ENCODE measurements at places on chromosomes 6 and 20.

- no peak for DNase-seq
Measured at GRCh38 chr20:1441133-1441532, 25.5 kb downstream of the NSFL1C start.

DNA sequence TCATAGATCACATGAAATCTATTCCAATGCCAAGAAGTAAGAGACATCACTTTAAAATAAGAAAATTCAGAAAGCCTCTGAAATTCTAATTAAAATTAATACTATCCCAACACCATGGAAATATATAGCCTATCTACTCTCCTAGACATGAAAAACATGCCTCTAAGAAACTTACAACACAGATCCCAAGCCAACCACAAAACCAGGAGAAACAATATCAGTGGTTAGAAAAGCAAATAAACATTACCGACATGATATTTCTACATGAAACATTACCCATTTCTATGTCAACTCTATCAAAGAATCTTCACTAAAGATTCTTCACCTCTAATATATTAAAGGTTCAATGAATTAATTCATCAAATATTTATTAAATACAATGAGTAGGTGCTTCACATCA lies 4.8 kb downstream of the EPB41L2 start:
- no peak for DNase-seq

DNA sequence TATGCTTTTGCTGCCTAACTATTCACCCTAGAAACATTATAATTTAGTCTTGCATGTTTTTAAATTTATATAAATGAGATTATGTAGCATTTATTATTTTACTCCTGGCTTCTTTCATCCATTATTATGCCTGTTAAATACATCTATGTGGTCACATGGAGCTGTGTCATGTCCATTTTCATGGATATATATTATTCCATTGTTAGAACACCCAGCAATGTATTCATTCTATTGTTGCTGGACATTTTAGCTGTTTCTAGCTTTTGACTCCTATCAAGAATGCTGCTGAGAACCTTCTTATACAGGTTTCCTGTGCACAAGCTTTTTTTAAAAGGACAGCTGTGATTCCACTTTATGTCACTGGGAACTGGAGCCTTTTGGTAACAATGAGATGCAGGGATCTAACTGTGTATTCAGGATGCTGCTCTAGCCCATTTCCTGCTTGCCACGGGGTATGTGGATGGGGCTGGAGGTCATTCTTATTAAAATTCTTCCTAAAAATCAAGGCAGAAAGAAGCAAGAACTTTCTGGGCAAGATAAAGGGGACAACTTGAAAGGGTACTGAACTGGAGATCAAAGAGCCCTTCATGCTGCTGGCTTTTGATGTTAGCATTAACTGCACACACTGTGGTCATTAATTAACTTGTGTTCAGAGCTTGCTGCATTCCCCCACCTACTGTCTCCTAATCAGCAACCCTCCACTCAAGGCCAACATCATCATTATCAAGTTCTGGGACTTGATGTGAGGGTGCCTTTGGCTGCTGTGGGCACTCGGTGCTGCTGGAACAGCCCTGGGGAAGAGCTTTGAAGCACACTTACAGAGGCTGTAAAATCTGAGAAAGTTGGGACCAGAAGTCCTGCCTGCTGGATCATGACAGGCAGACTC lies 96.6 kb upstream of the AKIRIN2 start:
- no peak for DNase-seq

DNA sequence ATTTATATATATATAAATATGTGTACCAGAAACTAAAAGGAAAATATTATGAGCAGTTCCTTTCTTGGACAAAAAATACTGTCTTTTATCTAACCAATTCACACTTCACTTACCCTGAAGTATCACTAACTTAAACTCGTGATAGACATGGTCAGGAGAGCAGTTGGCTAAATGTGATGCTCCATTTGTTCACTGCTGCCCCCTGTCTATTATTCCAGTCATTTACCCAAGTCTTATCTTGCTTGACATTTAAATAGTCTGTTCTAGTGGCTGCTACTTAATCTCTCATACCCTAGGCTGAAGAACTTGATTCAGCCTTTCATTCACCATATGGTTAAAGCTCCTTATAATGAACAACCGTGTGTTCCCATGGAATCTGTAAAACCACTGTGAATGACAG lies 789.6 kb upstream of the EYS start:
- DNase-seq = no peak

GRCh38 chr6:147179809-147180208 lies 24.4 kb upstream of the STXBP5 start:
- DNase-seq = no peak

DNA sequence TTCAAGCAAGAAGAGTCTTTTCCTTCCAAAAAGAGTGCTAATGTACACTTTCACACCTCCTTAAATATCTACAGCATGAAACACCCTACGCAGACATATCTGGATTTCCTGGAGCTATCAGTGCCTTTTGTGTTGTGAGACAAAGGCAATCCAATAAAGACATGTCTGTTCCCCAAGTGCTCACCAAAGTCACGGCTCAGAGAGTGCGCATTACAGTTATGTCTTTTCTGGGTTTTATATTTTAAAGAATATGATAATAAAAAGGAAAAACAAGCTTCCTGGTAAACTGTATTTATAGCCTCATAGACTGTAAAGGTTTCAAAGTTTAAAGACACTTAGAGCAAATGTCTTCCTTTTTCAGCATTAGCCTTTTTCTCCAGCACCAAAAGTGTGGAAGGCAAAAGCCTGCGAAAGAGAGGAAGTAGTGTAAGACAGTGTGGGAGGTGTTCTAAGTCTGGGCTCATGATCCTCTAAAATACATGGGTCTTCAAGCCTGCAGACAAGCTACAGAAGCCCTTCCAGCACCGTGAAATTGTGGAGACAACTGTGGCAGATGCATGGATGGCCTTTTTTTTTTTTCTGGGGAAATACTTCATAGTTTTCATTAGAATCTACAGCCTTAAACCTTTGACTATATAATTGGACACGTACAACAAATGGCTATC lies 135.0 kb upstream of the SLC35B3 start:
- DNase-seq = no peak

GRCh38 chr6:54706844-54707605 lies 139.5 kb upstream of the FAM83B start:
- DNase-seq = no peak

- no peak for DNase-seq
Measured at GRCh38 chr20:44126445-44126844, 60.5 kb downstream of the JPH2 start.

GRCh38 chr6:116557893-116558292 lies 4.3 kb downstream of the CALHM4 start:
- DNase-seq = no peak

DNA sequence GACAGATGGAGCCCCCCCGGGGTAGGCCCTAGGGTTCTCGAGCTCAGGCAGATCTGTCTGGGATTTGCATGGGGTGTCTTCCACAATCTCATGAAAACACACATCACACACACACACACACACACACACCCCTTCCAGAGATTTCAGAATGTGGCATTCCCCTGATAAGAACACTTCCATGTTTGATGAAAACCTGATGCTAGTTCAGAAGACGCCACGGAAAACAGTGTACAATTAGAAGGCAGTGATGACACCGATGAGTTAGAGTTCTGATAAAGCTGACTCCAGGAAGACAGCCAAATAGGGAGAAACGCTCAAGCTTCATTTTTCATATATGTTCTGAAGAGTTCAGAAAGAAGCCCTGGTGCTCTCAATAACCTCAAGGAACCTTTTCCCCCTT lies 438.7 kb upstream of the JARID2 start:
- no peak for DNase-seq

DNA sequence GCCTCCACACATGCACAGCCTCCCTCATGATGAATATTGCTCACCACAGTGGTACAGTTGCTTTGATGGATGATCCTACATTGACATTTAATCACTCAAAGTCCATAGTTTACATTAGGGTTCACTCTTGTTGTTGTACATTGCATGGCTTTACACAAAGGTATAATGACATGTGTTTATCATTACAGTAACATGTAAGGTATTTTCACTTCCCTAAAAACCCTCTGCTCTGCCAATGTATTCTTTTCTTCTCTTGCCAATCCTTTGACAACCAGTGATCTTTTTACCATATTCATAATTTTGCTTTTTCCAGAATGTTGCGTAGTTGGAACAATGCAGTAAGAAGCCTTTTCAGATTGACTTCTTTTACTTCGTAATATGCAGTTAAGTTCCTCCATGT lies 166.6 kb upstream of the KHDRBS2 start:
- DNase-seq = no peak

GRCh38 chr6:148413321-148414091 lies 70.9 kb downstream of the SASH1 start:
- DNase-seq = no peak

- DNase-seq = no peak
Measured at GRCh38 chr20:34491226-34491931, 24.8 kb upstream of the DYNLRB1 start.

GRCh38 chr6:80976336-80976735 lies 776.1 kb downstream of the TENT5A start:
- no peak for DNase-seq

GRCh38 chr6:43328528-43328927 lies 19.9 kb upstream of the CRIP3 start:
- no peak for DNase-seq

DNA sequence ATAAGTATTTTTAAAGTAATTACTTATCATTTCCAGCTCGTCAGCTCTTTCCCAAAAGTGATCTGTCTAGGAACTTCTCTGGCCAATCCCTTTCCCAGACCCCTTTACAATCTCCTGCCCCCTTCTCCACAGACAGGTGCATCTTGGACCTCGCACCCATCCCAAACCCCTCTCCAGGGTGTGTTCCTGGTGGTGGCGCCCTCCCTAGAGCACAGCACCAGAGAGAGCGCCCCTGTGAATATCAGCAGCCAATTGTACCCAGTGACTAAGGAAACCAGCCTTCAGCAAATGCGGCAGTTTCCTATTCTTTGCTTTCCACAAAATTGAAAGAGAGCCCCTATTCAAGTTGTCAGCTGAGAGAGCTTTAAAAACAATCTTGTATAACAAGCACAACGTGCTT lies 157.7 kb downstream of the RNASET2 start:
- DNase-seq = no peak

DNA sequence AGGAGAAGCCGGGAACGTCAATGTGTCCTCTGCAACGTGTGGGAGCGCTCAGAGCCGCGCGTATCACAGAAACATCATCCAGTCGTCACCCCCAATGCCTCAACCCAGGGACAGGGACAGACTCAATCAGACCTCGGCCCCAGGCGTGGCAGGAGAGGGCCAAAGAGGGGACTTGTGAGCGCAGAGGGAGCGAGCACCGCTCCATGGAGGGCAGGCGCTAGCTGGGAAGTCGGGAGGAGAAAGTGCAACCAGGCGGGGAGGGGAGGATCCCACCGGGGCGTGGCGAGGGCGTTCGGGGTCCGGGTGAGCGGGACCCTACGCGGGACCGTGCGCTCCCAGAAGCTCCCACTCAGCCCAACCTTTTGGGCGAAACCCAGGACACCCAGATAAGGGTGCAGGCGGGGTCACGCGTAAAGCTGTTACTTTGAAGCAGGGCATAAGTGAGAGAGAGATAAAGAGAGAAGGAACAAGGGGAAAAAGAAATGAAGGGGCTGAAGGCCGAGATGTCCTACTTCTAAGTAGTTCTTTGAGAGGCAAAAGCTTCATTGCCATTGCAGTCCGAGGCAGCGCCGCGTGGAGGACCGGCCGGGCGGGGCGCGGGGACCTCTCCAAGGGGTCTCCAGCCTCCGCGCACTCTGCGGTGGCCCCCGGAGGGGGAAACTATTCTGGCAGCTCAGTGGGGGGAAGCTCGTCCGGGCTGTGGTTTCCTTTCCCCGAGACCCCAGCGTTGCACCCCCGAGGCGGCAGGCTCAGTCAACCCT lies 862 bp upstream of the SOBP start:
- DNase-seq = no peak

DNA sequence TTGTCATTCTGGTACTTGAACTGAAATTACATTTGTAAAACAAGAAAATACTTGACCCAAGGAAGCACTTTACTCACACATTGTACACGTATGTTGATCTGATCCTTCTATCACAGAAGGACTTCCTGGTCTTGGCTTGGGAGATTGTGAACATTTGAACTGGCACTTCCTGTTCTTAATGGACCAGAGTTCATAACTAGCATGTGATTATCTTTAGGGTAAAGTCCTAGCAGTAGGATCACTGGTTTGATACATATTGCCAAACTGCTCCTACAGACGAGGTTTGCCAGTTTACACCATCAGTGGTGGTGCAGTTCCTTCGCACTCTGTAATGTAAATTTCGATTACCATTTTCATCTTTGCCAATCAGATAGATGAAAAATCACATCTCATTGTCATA lies 12.7 kb downstream of the HECA start:
- no peak for DNase-seq

GRCh38 chr20:58209652-58210397 lies 18.6 kb downstream of the ANKRD60 start:
- DNase-seq = peak; percentile 85

DNA sequence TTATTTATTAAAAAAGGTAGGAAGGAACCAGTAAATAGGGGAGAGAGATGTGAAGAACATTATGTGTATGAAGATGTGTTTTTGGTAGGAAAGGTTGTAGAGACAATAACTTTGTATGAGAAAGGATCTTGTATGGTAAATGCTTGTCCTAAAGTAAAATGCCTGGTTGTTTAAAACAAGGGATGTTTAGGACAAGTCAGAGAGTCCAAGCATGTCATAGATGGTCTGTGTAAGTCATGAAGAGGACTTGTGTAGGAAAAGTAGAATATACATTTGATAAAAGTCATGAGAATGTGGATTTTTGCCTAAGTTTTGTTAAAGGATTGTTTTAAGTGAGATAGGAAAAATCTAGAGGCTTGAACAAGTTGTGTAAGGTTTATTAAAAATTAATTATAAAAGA lies 325.1 kb downstream of the CDH26 start:
- DNase-seq = no peak

- no peak for DNase-seq
Measured at GRCh38 chr6:30129265-30130178, 6.4 kb upstream of the TRIM40 start.

DNA sequence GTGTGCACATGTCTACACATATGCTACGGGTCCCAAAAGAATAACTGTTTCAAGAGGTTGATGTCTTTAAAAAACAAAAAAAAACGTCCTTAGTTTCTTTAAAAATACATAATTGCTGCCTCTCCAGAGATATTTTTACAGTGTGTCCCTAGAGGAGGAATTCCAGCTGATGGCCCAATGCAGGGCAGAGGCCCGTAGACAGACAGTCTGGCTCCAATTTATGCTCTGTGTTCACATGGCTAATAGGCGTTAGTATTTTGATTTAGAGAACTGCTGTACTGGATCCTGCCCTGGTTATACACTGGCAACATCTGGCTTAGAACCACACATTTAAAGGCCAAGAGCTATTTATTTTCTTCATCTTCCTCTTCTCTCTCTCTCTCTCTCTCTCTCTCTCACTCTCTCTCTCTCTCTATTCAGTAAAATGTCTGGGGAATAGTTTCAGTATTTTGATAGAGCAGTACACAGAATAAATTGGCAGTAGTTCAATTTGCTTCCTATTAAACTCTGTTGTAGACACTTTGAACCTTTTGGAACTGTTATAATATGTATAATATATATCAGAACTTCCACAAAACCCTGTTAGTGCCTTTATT lies 260.6 kb downstream of the EYA4 start:
- DNase-seq = no peak

GRCh38 chr20:21103582-21104465 lies 2.3 kb downstream of the LINC00237 start:
- no peak for DNase-seq
